ENCODE measurements at places on chromosomes 3 and 15.
A peak's percentile ranks its signal among the peaks of the same experiment; 100 is the strongest.

DNA sequence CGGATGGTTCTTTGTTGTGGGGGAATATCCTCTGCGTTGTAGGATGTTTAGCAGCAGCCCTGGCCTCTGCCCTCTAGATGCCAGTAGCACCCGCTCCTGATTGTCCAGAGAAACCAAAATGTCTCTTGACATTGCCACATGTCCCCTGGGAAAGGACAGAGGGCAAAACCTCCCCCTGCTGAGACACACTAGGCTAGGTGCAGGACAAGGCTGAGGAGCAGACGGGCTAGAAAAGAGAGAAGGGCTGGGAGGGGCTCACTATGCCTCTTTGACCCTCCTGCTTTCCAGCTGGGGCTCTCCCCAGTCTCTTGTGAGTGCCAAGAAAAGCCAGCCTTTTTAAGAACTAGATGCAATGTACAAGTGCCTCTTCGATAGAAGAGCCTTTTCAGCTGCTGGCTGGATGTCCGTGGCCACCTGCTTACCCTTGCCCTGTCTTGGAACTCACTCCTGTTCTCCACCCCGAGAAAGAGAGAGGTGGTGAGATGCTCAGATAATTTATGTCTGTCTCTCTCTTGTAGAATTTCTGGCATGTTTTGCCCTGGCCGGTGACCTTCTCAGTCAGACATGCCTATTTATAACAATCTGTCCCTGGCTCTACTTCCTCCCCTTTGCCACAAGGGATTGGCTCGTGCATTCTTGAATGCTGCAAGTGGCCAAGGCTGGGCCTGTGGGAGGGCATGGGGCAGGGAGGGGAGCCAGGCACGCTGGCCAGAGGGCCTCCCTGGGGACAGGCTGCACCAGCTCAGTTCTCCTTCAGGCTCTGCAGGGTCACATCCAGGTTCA lies 142.6 kb downstream of the RPLP1 start:
- DNase-seq, result no peak

- no peak for DNase-seq
These were observed 35.4 kb upstream of the KCNMB3 start for GRCh38 chr3:179286331-179286730.

DNA sequence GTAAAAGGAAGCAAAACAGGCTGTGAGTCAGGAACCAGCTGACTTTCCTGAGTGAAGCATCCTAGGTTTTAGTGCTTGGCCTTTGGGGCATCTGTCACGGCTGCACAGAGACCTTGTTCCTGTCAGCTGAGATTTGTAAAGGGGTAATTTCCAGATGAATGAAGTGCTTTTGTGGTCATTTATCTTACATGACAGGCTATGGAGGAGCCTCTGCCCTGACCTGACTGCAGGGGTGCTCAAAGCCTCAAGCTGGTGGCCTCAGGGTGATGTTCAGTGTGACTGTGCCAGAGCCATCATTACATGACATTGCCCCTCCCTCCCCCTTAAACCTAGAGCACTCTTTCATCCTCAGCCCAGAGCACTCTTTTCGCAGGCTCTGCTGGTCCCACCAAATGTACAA lies 132.5 kb downstream of the ARNT2 start:
- no peak for DNase-seq

GRCh38 chr15:47179988-47180387 lies 537.3 kb upstream of the SEMA6D start:
- no peak for DNase-seq

DNA sequence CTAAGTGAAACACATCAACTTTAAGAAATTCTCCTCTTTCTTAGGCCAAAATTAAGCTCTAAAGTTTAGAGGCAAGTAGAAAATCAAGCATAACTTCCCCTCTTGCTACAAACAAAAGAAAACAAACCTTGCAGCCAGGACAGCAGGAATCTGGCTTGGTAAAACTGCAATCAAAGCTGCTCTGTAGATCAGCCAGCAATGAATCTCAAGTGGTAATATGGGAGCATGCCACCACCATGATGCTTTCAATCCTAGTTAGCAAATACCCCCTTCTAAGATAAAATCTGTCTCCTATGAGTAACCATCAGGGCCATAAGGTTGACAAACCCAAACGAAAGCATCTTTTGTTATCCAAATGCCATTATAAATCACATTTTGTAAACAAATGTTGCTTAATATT lies 208.3 kb upstream of the PLSCR5 start:
- no peak for DNase-seq

DNA sequence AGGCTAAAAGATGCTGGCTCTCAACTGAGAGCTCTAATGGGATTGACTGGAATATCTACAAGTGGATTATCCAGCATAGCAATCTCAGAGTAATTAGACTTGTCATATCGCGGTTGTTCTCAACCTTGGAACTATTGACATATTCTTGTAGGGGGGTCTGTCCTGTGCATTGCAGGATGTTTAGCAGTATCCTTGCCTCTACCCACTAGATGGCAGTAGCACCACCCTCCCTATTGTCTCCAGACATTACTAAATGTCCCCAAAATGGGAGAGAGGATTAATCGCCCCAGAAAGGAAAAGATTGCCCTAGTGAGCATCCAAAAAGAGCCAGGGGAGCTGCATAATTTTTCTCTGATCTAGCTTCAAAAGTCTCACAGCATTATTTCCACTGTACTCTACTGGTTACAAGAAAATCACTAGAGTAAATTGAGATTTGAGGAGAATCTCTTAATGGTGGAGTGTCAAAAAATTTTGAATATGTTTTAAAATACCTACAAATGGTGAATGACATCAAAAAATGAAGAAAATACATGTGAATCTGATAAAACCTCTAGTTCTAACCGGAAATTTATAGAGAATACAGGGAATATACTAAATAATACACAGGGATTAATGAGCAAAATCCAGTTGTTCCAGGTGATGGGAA lies 388.2 kb upstream of the AGTR1 start:
- DNase-seq, result no peak

- no peak for DNase-seq
These were observed 954.5 kb downstream of the ZPLD1 start for GRCh38 chr3:103389356-103389755.

DNA sequence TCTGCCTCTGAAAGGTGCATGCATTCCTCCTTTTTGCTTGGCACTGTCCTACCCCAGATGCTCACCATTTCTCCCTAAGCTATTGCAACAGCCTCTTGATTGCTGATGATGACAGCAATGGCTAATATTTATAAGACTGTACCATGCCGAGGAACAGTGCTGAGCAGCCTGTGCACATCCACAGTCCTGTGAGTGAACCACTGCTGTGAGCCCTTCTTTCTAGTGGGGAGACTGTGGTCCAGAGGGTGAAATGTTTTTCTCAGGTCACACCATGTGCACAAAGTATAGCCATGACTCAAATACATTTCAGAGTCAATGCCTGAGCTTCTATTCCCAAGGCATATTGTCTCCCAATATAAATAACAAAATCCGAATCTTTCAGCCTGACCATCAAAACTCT lies 231.2 kb upstream of the LRTM1 start:
- no peak for DNase-seq

- peak; percentile 70 for DNase-seq
These were observed at the start of gene SH3BP5 for GRCh38 chr3:15332405-15333098. TSS of gene SH3BP5 (minus strand) at chr3:15332586. CDS start at chr3:15332408, 178 bp downstream.

- DNase-seq, result no peak
These were observed 943.2 kb downstream of the MCTP2 start for GRCh38 chr15:95174301-95175259.

DNA sequence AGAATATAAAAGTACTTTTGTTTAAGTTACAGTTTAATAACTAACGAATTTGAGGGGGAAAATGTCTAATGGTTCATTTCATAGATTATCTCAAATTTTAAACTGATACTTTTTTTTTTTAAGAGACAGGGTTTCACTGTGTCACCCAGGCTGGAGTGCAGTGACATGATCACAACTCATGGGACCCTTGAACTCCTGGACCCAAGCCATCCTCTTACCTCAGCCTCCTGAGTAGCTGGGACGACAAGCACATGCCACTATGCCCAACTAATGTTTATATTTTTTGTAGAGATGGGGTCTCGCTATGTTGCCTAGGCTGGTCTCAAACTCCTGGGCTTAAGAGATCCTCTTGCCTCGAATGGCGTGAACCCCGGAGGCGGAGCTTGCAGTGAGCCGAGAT lies 16.5 kb downstream of the LRRC58 start:
- DNase-seq, result no peak

- no peak for DNase-seq
These were observed 244.4 kb downstream of the ZBTB20 start for GRCh38 chr3:114902691-114903101.

DNA sequence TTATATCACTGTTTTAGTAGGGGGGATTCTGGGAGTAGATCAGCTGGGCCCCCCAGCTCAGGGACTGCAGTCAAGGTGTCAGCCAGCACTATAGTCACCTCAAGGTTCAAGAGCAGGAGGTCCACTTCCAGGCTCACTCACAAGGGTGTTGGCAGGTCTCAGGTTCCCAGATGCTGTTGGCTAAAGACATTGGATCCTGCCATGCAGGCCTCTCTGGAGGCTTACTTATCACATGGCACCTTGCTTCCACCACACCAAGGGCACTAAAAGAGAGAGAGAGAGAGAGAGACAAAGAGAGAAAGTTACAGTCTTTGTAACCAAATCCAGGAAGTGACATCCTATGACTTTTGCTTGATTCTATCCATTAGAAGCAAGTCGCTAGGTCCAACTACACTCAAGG lies 7.5 kb upstream of the PPP1R14D start:
- DNase-seq, result no peak

DNA sequence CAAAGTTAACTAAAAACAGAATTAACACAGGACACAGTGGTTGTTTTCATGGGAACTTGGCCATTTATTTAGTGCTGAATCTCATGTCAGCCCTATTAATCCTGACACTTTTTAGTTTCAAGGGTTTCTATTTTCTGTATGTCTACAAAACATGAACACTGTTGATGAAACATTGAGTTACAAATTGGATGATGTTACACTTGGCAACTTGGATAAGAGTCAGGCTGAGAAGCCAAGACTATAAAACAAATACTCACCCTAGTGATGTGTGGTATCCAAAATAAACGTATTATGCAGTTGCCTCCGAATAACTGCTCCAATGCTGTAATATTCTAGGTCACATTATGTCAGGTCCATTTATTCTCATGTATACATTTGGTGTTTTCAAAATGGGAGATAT lies 349.6 kb downstream of the ZIC1 start:
- DNase-seq, result no peak

DNA sequence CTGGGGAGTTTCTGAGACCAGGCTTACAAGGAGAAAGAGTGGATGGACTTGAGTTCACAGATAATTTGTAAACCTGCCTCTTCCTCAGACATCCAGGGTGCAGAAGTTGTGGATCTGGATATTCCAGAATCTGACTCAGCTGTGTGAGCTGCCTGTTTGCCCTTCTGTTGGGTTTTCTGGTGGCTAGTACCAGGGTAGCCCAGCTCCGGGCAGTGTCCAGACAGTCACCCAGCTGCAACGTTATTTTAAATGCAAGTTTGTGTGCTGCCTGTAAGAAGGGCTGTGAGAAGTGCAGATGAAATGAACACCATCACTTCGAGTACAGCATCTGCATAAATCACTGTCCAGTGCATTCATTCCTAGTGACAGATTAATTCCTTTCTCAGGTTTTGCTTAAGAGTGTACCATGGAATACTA lies 1053.0 kb downstream of the TUSC7 start:
- DNase-seq, result no peak

GRCh38 chr3:122200661-122201060 lies 17.2 kb downstream of the CASR start:
- no peak for DNase-seq

- DNase-seq, result no peak
These were observed 252.1 kb downstream of the SLCO3A1 start for GRCh38 chr15:92105611-92106010.

- DNase-seq, result no peak
These were observed 173.6 kb upstream of the LYSMD4 start for GRCh38 chr15:99906793-99907192.

- no peak for DNase-seq
These were observed 123.9 kb downstream of the OXNAD1 start for GRCh38 chr3:16388850-16389441.

GRCh38 chr15:74172701-74173379 lies 670 bp upstream of the ISLR start:
- DNase-seq, result no peak

- no peak for DNase-seq
These were observed 6.8 kb upstream of the SLITRK3 start for GRCh38 chr3:165202995-165203394.

GRCh38 chr15:82656641-82657266 lies 9.6 kb upstream of the CPEB1 start:
- no peak for DNase-seq

DNA sequence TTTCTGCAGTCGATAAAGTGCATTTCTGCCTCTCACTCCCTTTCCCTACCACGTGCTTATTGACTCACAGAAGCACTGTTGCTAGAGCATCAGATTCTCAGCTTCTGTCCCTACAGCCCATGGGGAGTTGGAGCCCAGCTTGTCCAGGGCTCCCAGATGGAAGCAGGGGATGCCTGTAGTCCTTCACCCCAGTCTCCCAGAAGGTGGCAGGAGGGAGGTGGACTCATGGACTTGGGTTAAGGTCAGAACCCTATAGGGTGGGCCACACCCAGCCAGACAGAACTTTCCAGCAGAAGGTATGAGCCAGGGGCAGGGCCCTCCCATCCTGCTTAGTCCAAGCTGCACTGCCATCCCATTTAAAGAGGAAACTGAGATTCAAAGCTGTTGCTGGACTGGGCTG lies 33.1 kb upstream of the SEMA3F start:
- DNase-seq, result no peak

DNA sequence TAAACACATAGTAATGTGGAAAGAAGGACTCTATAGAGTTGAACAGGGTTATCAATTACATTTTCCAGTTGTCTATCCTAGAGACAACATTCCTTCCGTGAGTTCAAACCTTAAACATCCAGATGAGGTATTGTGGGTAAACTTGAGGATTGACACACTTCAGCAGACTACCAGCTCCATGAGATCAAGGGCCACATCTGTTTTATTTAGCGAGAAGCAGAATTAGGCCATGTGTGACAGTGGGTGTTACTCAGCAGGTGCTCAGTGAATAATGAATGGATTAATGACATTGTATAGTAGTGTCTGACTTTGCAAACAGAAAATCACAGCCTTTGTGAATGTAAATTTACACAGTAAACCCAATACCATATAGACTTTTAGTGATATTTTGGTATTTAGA lies 941.1 kb upstream of the CFAP20DC start:
- DNase-seq, result no peak

DNA sequence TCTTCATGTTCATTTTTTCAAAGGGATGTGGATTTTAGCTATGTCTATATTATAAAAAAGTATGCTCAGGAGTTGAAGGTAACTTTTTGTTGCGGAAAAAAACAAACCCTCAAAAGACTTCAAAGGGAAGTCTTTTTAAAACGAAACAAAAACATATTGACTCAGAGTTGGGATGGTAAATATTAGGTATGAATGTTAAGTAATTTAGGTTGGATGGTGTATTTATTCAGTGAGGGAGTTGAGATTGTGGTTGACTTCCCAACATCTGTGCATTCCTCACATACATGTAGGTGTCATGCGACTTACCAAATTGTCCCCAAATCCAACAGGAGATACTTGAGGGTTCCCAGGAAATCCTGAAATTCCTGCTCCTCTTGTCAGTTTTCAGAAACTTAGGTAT lies 32.7 kb upstream of the PLSCR5 start:
- no peak for DNase-seq
